Stimulated activated CD8-positive, alpha-beta memory T cell treated with anti-CD3 and anti-CD28 coated beads, Interleukin-7, amount 100 ng/mL, for 1 hour (primary cell): ENCODE measurements at places on chromosomes 16 and 17.
A peak's percentile ranks its signal among the peaks of the same experiment; 100 is the strongest.

- DNase-seq, result no peak
Measured at GRCh38 chr16:68470461-68471150, 22.3 kb upstream of the SMPD3 start.

GRCh38 chr17:38871247-38872015 lies 1.6 kb downstream of the LASP1 start:
- DNase-seq, result peak; percentile 53

DNA sequence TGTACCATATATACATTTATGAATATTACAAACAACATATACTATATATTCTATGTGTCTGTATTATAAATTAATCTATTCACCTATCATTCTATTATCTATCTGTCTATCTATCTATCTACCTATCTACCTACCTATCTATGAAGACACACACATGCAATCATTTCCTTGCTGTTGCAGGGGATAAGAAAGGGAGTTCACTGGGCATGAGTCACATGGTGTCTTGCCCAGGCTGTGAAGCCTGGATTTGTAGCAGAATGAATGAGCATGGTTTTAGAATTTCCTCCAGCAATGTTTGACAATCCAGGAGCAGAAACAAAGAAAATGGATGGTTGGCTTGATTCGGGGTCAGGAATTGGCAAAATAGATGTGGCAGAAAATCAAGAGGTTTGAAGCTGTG lies 23.2 kb upstream of the FAM20A start:
- no peak for DNase-seq

GRCh38 chr16:49886554-49887094 lies 30.7 kb upstream of the ZNF423 start:
- DNase-seq, result no peak

GRCh38 chr17:28885951-28886350 lies 11.6 kb downstream of the FLOT2 start:
- DNase-seq, result no peak

DNA sequence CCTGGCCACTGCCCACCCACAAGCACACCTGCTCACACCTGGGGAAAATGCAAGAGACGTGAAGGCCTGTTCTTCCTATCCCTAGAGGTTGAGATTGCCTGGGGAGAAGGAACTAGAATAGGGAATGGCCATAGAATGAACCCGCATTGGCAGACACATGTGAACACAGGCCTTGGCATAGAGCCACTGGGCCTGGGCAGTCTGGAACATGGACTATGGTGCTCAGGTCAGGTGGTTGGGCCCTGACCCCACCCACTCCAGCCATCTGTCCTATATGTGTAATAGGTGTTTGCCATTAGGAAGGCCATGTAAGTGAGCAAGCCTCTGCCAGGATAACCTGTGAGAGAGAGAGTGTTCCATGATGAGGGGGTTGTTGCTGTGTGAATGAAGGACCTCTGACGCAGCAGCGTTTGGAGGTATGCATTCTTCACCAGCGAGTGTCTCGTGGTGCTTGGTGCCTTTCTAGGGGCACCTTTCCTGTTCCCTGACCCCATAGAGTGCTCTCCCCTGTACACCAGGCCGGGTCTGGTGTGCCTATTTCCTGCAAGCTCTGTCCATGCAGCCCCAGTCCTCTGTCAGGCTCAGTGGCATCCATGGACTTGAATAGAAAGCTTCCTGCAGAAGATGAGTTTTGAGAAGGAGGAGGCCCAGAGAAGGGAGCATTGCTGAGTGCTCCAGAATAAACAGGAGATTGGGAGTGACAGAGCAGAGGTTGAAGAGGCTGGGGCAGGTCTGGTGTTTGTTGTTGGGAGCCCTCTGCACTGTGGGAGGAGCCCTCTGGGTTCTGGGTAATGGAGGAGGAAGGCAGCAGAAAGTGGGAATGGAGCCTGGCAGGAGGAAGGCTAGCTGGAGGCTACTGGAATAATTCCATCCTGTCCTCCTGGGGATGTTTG lies 15.6 kb downstream of the CTRL start:
- no peak for DNase-seq

DNA sequence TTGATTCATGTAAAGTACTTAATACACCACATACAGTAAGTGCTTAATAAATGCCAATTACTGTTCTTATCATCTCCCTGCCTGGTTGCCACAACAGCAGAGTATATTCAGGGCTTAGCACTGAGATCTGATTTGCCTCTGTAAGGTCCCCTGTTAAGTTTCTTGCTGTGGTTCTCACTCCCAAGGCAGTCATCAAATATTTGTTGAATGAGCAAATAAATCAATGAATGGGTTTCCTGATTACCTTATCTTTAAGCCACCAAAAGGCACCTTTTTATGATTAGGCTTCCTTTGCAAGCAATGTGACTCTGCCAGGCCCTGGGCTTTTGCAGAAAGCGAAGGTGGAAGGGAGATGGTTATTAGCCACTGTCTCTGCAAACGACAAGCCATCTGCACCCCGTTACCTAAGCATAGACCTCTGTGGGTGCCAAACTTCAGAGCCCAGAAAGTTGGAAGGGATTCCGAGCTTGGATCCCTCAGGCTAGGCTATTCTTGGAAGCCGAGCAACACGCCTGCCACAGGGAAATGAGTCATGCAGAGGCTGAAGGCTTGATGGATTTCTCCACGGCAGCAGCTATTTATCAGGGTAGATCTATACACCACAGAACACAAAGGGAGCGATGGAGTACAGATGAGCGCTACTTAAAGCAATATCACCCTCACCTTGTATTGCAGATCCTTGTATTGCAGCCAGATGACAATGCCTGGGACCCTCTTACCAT lies 102.0 kb downstream of the GRIN2A start:
- DNase-seq, result no peak

DNA sequence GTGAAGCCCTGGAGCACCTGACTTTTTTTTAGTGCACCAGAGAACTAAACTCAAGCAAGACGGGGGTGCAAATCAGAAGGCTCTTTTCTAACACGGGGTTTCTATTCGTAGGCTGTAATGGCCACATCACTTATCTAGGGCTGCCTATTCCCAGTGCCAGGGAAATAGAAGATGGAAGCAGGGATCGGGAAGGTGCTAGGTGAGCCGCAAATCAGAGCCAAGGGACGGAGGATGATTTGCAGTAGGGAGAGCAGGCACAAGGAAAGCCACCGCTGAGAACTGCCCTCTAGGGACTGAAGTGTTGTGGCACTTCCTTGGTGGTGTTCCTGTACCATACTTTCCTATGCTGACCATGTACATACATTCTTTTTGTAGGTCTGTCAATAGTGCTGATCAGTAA lies 7.8 kb upstream of the SLC46A1 start:
- no peak for DNase-seq

DNA sequence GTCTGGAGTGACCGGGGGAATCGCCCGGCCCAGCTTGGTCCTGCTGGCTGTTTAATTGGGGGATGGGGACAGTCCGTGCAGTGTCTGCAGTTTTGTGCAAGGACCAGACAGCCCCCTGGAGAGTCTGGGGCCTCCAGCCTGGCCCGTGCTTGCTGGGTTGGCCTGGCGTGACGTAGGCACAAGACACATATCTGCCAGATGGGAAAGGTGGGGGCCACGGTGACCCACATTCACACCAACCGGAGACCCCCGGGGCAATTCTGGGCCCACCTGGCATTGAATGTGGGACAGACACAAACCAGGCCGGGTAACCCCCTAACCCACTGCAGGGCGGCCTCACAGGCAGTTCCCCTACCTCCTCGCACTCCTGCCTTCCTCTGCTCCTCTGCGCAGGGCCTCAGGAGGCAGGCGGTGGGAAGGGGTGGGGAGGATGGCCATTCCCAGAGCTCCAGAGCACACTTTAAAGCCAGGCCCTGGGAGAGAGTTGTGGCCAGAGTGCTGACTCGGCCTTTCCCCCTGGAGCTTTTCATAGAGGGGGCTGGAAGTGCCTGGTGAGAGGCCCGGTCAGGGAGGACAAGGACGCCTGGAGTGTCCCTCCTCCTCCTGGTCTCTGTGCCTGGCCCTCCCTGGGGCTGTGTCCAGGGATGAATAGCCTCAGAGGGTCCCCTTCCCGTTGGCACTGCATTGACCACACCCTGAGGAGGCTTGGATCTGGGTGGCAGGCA lies 1.5 kb downstream of the MRC2 start:
- DNase-seq, result no peak

- no peak for DNase-seq
Measured at GRCh38 chr17:3812284-3812683, 11.3 kb upstream of the ITGAE start.

GRCh38 chr16:79090966-79091365 lies 509.6 kb downstream of the MAF start:
- DNase-seq, result no peak

GRCh38 chr17:47956791-47957590 lies 692 bp downstream of the PRR15L start:
- DNase-seq, result no peak

DNA sequence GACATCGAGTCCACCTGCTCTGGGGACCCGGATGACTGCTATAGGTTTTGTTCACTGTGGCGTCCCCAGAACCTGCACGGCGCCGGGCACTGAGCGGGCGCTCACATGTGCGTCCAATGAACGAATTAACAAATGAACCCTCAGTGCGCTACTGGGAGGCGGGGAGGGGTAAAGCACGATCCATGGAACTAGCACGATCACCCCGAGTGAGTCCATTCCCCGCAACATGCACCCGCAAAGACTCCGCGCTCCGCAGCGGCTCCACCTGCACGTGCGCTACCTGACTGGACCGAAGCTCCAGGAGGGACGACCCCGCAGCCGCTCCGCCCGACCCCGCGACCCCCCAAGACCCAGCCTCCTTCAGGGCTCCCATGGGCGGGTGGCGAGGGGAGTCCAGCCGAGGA lies 491 bp downstream of the TRAP1 start:
- DNase-seq, result no peak

DNA sequence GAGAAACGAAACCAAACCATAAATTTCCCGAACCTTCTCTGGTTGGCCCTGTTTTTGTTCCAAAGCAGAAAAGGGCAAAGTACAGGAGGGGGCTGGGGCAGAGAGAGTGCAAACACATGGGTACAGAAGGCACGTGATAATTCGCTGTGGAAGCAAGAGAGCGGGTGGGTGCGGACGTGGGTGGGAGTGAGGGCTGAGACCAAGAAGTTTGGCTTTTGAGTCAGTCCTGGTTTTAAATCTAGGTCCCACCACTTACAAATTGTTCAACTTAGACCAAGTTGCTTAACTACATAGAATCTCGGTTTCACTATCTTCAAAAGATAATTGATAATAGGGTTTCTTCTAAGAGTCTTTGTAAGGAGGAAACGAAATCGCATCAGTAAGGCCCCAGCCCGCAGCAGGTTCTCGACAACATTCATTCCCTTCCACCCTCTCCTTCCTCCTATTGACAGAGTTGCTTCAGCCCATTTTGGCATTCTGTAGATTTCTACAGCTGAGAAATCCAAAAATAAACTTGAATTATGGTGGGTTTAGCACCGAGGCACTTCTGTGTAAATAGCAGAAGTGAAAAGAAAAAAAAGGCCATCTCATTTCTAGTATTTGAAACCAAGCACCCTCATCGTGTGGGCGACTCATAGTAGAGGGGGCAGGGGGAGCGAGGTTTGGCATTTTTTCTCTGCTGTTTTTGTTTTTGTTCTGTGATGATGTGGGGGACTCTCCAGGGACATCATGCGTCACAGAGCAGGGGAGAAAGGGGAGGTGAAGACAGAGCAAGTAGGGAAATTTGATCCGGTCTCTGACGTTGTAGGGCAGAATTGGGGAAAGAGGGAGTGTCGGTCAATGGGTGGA lies 33.6 kb upstream of the CCR7 start:
- DNase-seq, result peak; percentile 28

DNA sequence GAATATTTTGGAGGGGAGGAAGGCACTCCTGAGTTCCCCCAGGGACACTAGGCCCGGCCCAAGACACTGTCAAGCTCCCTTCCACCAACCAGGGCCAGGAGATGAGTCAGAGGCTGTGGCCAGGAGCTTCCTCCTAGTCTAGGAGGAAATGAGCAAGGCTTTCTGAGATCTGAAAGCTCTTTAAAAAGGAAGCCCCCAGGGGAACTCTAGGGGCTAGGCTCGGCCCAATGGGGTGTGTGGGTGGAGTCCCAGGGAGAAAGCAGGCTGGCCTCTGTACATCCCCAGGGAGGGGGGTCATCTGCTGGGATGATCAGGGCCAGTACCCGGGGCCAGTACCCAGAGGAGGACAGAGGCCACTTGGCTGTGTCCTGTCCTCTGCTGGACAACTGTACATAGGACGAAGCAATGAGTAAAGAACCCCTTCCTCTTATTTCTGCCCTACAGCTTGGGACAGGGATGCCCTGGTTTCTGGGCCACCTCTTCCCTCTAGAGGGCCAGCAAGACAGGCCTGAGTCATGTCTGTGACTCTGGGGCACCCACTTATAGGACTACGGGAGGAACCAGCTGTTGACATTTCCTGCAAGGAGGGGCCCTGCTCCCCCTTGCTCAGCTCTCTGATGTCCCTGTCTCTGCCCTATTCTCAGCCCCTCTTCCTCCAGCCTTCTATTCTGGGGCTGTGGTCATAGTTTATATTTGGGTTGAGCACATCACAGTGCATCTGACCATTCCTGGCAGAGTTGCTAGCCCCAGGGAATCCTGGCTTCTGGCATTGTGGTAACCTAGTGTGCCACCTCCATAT lies 2.7 kb downstream of the FHOD1 start:
- peak; percentile 66 for DNase-seq

DNA sequence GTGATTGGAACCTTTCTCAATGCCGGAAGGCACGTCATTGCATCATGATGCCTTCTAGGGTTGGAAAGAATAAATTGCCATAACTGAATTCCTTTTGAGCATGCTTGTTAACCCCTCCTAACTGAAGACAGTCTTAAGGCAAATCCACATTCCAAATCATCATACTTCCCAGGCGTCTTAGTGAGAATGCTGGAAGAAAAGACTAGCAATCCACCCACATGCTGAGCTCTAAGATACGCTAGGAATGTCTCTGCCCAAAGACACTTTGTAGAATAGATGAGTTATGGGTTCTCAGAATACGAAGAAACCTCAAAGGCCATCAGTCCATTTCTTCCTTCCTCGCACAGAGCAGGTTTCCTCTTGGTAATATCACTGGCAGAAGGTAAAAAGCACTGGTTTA lies 486.5 kb downstream of the HS3ST4 start:
- no peak for DNase-seq

DNA sequence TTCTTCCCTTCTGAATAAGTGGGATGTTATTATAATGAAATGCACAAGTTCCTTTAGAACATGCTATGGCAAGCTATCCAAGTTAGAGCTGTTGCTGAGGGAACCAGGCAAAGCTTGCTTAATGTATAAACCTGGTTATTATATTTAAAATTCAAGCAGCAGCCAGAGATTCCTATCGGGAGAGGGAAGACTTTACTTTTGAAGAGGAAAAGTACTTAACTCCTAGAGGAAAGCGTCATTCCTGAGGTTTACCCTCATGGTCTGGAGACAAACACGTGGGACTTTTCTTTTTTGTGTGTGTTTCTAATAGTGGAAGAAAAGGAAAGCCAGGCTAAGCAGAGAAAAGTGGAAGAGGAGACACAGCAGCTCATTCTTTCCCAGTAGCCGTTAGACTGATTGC lies 39.9 kb upstream of the MYH10 start:
- DNase-seq, result no peak

GRCh38 chr17:49018116-49018612 lies 21.0 kb downstream of the IGF2BP1 start:
- DNase-seq, result no peak

DNA sequence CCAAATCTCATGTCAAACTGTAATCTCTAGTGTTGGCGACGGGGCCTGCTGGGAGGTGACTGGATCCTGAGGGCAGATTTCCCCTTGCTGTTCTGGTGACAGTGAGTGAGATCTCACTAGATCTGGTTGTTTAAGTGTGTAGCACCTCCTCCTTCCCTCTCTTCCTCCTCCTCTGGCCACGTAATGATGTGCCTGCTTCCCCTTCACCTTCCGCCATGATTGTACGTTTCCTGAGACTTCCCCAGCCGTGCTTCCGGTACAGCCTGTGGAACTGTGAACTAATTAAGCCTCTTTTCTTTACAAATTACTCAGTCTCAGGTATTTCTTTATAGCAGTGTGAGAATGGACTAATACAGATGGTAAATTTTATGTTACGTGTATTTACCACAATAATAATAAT lies 49.2 kb downstream of the METTL16 start:
- no peak for DNase-seq
